Endodermal cell (in vitro differentiated cells): ENCODE measurements at places on chromosomes 5 and 9. TPM values are rescaled to one million over a fixed set of nuclear protein-coding genes. Genes with fewer than 3 reads are reported as not detected.

The C9orf153 gene
- 0.37 and 0.38 TPM in 2 replicates for total RNA-seq

The MPDZ gene
- total RNA-seq: 44.0 and 45.1 TPM in 2 replicates

The FBXL17 gene
- total RNA-seq: 7.4 and 9.4 TPM in 2 replicates

The TEX53 gene
- not detected in 3 replicates for total RNA-seq

The OTP gene
- total RNA-seq: not detected in 2 replicates

The ADGRD2 gene
- 0.16 and 0.33 TPM in 2 replicates for total RNA-seq

The CKMT2 gene
- total RNA-seq: 1.6 and 2.3 TPM in 2 replicates

The FBP2 gene
- total RNA-seq: not detected in 2 replicates

The LRRC14B gene
- not detected in 2 replicates for total RNA-seq

The ZCCHC7 gene
- total RNA-seq: 21.2 to 26.9 TPM (median 25.6 TPM) in 3 replicates

The CERCAM gene
- total RNA-seq: 14.2 and 18.5 TPM in 2 replicates

The MARCOL gene
- not detected in 2 replicates for total RNA-seq

The PDGFRB gene
- total RNA-seq: 2.8 to 4.6 TPM (median 4.1 TPM) in 3 replicates

The PTGES gene
- total RNA-seq: 0.29 and 0.56 TPM in 2 replicates

The LURAP1L gene
- total RNA-seq: 0.24 and 0.38 TPM in 2 replicates

The F12 gene
- 0.88 and 0.95 TPM in 2 replicates for total RNA-seq

The FOXD4L5 gene
- total RNA-seq: 0.23 TPM in 1 of 2 replicates, not detected in the other

The NTNG2 gene
- 1.3 and 1.5 TPM in 2 replicates for total RNA-seq

The RPL35 gene
- 1,522 to 1,578 TPM (median 1,526 TPM) in 3 replicates for total RNA-seq

The NUP155 gene
- total RNA-seq: 65.6 and 68.6 TPM in 2 replicates

The IFNA17 gene
- total RNA-seq: not detected in 2 replicates

The PCDHGC3 gene
- 22.2 to 28.1 TPM (median 27.6 TPM) in 3 replicates for total RNA-seq

The SPATA31D4 gene
- total RNA-seq: not detected in 2 replicates

The TUSC1 gene
- 5.8 to 13.3 TPM (median 12.2 TPM) in 3 replicates for total RNA-seq

The LCN6 gene
- not detected in 2 replicates for total RNA-seq

The ZER1 gene
- 33.0 and 34.9 TPM in 2 replicates for total RNA-seq

The SCGB3A1 gene
- 0.57 TPM in 1 of 2 replicates, not detected in the other for total RNA-seq

The DNAI1 gene
- 2.0 to 4.1 TPM (median 2.6 TPM) in 3 replicates for total RNA-seq

The IL13 gene
- not detected in 2 replicates for total RNA-seq

The CCL28 gene
- total RNA-seq: 1.5 and 1.7 TPM in 2 replicates

The GTF3C5 gene
- 92.1 and 94.6 TPM in 2 replicates for total RNA-seq
